Epithelial cell of esophagus (primary cell): ENCODE measurements at places on chromosomes 3 and 15.

DNA sequence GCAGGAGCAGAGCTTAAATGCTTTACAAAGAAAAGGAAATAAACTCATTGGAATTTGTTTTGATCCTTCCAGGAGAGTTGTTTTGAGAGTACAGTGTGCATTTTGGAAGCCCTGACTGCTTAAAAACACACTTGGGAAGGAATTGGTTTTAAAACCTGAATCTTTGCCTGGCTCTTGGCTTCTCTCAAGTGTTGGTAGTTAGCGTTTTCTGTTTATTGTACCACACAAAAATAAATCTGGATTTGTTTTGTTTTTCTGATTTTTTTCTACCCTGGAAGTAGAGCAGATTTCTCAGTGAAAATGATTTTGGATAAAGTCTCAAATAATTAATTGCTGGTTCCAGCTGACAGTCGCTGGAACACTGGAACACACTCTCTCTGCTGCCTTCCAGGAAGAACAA is 90.6 kb downstream of the CHST2 start:
- DNase-seq, result no peak

- DNase-seq, result no peak
Measured at GRCh38 chr15:74655424-74655823, 39.8 kb downstream of the CLK3 start.

DNA sequence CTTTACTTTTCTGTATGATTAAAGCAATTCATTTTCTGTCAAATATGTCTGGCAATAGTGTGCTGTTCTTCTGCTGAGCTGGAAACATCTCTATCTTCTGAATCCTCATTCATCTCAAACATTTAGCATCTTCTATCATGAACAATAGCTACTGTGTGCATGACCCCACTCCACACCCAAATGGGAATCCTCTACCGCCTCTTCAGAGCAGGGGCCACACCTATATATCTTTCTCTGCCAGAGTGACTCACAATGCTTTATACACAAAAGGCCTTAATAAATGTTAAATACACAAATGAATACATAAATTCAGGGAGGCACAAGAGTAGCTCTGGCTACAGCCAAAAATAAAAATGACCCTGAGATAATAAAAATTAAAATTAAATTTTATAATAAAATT is 8.0 kb downstream of the ALDH1A2 start:
- peak; percentile 60 for DNase-seq

DNA sequence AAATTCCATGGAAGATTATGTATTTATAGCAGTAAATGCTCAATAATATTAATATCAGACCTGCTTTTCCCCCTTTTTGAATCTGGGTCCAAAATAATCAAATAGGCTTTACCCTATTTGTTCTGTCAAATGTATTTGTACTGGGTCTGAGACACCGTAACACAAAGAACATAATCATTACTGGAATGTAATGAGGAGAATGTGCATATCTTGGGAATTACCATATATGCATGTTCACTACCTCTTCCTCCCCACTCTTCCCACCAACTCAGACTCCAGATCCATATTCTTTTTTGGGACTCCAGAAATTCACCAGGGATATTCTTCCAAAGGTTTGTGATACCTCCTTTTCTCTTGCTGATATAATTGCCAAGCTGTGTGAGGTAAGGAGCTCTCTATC is 237.1 kb downstream of the KCNMB2 start:
- DNase-seq, result no peak

DNA sequence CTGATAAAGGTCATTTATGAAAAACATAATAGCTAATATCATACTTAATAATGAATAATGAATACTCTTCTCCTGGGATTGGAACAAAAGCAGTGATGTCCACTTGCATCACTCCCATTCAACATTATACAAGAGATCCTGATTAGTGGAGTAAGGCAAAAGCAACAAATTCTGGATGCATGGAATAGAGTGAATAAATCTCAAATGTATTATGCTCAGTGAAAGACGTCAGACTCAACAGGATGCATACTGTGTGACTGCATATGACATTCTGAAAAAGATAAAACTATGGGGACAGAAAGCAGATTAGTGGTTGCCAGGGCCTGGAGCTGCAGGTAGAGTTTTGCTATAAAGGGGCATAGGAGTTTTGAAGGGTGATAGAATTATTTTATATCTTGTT is 77.6 kb upstream of the ZBTB20 start:
- DNase-seq, result no peak

- DNase-seq, result no peak
Measured at GRCh38 chr3:120013481-120013880, 80.8 kb downstream of the GSK3B start.

- DNase-seq, result peak; percentile 19
Measured at GRCh38 chr3:43869491-43869890, 178.8 kb downstream of the ABHD5 start.

DNA sequence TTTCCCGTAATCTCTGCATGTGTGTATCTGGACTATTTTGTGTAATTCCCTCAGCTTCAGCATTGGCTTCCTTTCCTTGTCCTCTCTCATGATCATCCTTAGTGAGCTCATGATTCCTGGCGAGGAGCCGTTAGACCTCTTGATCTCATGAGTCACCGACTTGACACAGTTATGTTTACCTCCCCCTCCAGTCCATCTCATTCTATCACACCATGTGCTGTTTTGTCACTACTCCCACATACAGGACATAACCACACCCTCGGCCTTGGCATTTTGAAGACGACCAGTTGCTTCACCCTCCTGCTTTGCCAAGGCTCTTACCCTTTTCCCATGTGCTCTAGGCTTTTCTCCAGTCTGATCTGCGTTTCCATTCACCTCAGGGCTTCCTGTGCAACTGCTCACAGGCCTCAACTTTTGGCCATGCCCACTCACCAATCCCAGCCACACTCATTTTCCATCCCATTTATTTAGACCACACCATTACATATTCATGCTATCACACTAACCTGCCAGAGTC is 41.5 kb downstream of the CP start:
- peak; percentile 97 for DNase-seq

DNA sequence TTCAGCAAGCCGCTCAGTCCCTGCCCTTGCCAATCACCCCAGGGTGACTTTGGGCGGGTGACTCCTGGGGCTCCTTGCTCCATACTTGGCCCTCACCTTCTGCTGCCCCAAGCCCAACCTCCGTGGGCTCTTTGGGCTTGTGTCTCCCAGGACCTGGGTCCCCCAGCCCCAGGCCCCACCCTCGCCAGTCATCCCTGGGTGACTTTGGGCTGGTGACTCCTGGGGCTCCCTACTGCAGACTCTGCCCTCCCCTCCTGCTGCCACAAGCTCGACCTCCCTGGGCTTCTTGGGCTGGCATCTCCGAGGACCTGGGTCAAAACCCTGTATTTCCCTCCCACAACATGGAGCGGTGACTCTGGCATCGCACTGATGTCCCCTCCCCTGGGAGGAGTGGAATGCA is 151.5 kb downstream of the GOLGA6L4 start:
- no peak for DNase-seq

GRCh38 chr15:90837094-90837493 is 31.3 kb upstream of the FURIN start:
- no peak for DNase-seq

DNA sequence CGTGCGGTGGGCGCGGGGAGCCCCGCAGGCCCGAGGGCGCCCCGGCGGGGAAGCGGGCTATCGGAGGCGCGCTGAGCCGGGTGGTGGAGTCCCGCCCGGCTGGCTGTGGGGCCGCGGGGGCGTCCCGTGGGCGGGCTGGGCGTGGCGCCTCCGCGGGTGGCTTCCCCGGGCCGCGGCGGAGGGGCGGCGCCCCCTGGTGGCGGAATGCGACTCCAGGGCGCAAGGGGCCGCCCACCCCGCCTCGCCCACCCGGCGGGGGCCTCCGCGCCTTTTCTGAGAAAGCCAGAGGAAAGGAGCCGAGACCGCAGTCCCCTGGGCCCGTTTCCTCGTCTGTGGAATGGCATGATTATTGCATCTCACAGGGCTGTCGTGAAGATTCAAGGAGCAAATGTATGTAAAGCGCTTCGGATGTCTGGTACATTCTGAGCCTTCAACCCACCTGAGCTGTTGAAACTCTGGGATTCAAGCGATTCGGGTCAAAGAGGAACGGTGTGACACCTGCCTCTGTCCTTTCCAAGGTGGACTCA is 31.9 kb upstream of the RAB6B start:
- peak; percentile 25 for DNase-seq

- no peak for DNase-seq
Measured at GRCh38 chr3:177610262-177610661, 413.0 kb upstream of the TBL1XR1 start.

DNA sequence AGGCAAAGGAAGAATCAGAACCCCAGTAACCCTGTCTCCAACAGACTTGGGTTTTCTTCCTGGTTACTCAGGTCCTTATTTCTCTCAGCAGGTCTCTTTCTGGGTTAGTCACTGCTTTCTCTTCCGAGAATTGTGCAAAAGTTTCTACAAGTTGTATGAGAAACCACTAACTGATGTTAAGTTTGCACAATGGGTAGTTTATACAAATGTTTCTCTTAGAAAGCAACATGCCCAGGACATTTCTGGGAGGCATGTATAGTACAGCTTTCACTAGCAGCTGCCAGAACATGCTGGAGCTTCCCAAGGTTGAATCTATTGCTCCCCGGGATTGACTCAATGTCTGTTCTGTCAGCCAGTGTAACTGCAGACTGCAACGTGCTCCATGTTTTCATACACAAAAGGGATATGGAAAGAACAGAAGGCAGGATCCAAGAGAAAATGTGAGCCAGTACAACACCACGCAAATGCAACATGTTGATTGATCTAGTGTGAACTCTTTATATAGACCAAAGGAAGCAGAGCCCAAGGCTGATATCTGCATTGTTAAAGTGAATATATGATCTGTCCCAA is 887.8 kb downstream of the MCTP2 start:
- peak; percentile 85 for DNase-seq

- DNase-seq, result no peak
Measured at GRCh38 chr15:95043933-95044313, 812.6 kb downstream of the MCTP2 start.

DNA sequence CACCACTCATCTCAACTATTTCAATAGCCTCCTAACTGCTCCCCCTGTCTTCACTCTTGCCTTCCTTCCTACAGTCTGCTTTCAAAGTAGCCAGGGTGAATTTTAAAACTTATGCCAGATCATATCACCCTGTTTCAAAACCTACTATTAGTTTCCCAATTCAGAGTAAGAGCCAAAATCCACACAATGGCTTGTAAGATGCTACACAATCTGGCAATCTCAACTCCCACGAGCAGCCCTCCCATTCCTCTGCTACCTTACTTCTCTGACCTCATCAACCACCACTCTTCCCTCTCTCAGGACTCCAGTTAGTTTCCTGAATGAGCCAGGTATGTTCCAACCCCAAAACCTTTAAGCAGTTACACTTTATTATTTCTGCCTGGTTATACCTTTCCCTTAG is 62.5 kb downstream of the VPS13C start:
- no peak for DNase-seq

DNA sequence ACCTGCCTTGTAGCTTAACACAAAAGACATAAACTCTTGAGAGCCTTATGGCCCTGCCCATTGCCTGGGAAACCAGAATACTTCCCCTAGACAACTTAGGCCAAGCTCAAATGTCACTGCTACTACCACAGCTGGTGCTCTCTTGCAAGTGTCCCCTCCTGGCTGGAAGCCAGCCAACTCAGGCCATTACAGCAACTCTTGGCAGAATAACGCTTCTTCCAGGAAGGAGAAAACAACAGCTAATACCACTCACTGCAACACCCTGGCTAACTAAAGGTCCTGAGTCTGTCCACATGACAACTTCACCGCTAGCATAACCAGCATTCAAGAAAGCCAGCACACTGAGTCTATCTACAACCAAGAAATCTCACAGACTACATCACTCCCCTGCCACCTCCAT is 5.1 kb upstream of the B4GALT4 start:
- DNase-seq, result no peak

DNA sequence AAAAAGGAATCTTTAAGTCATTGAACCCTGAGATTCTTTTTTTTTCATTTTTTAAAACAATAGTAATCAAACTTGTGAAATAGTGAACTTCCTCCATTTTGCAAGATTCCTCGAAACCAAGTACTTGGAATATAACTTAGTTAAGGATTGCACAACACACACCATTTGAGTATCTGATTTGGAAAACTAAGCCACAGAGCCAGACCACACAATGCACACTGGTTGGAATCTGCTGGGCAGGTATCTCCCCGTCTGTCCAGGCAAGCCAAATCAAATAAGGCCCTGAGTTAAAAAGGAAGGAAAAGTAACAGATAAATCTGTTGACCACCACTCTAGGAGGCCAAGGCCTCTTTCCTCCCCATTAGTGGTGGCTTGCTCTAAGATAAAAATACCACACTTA is 177.5 kb upstream of the ICE2 start:
- DNase-seq, result no peak

- peak; percentile 59 for DNase-seq
Measured at GRCh38 chr15:62889734-62890505, 152.6 kb upstream of the TPM1 start.

- peak; percentile 86 for DNase-seq
Measured at GRCh38 chr3:8767667-8768363, 1.6 kb downstream of the OXTR start.

DNA sequence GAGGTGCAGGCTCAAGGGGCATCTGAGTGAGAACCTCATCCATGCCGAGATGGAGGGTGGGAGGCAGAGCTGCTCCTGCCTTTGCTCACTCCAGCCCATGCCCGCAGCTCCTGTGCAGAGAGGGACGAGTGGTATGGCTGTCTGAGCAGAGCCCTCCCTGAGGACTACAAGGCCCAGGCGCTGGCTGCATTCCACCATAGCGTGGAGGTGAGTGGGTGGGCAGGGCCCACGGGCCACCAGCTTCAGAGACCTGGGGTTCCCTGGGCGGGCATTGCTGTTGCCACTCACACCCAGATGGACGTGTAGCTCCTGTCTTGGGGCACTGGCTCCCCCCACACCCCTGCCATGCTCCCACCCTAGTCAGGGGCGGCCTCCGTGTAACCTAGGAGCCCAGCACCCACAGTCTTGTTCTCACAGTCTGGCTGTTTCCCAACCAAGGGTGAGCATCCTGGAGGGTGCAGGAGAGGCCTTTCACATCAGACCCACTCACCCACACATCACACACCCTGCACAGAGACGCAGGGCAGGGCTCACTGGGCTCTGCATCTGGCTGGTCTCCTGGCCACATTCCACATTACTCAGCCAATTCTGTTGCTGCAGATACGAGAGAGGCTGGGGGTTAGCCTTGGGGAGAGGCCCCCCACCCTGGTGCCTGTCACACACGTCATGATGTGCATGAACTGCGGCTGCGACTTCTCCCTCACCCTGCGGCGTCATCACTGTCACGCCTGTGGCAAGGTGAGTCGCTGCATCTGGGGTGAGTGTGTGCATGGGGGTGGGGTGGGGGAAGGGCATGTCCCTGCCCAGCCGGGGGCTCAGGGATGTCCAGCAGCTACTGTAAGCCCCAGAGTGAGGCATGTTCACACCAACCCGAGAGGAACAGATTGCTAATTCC is 25.3 kb upstream of the NR2C2 start:
- DNase-seq, result peak; percentile 27

GRCh38 chr15:71278989-71279756 is 163.9 kb downstream of the THSD4 start:
- DNase-seq, result peak; percentile 94

DNA sequence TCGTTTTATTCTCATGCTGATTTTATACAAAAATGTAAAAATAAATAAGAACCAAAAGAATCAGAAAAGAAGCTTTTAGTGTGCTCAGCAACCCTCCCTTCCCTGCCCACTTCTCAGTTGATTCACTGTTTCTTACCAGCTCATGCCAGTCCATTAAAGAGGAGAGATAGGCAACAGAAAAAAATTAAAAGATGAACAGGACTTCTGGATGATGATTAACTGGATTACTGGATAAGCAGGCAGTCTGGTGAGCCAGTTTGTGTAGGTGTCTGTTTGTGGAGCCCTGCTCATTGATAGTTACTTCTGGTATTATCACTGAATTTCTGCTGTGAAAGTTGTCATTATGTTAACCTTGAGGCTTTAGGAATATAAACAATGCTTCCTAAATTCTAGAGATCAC is 15.1 kb upstream of the GPR171 start:
- no peak for DNase-seq
